ENCODE measurements at places on chromosomes 12 and 14.

GRCh38 chr12:54549774-54550451, 512 bp downstream of the PDE1B start:
- no peak for DNase-seq

- DNase-seq = no peak
Measured at GRCh38 chr12:132632521-132633228, 14.1 kb downstream of the P2RX2 start.

GRCh38 chr14:50541159-50541567, 8.8 kb upstream of the MAP4K5 start:
- no peak for DNase-seq

DNA sequence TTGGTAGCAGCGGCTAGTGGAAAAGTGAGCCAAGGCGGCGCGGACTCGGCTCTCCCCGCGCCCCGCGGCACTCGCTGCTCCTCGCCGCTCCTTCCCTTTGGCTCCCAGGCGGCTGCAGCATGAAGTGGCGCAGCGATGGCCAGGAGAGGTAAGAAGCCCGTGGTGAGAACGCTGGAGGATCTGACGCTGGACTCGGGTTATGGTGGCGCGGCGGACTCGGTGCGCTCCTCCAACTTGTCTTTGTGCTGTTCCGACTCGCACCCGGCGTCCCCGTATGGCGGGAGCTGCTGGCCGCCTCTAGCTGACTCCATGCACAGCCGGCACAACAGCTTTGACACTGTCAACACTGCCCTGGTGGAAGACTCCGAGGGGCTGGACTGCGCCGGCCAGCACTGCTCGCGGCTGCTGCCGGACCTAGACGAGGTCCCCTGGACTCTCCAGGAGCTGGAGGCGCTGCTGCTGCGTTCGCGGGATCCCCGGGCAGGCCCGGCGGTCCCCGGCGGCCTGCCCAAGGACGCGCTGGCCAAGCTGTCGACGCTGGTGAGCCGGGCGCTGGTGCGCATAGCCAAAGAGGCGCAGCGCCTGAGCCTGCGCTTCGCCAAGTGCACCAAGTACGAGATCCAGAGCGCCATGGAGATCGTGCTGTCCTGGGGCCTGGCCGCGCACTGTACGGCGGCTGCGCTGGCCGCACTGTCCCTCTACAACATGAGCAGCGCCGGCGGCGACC, 225.6 kb upstream of the CRY1 start:
- DNase-seq = peak; percentile 38

DNA sequence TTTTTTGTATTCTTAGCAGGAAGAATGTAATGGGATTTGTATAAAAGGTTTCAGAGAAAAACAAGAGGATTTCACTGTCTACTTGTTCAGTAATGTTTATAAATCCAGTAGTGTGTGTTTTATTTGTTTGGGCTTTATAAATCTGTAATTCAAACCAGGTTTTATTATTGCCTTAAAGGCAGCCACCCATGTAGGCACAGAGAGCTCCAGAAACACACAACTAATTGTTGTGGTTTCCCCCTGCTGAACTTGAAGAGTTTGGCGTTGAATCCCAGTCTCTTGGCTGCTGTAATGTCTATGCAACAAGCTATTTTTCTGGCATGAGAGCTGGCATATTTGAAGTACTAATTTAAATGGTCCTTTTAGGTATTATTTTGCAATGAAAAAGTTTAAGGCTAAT, 63.4 kb upstream of the SLCO1C1 start:
- DNase-seq = no peak

- peak; percentile 25 for DNase-seq
Measured at GRCh38 chr12:110338754-110339153, 57.7 kb downstream of the ATP2A2 start.

GRCh38 chr14:99231161-99231849, 40.7 kb downstream of the BCL11B start:
- no peak for DNase-seq

DNA sequence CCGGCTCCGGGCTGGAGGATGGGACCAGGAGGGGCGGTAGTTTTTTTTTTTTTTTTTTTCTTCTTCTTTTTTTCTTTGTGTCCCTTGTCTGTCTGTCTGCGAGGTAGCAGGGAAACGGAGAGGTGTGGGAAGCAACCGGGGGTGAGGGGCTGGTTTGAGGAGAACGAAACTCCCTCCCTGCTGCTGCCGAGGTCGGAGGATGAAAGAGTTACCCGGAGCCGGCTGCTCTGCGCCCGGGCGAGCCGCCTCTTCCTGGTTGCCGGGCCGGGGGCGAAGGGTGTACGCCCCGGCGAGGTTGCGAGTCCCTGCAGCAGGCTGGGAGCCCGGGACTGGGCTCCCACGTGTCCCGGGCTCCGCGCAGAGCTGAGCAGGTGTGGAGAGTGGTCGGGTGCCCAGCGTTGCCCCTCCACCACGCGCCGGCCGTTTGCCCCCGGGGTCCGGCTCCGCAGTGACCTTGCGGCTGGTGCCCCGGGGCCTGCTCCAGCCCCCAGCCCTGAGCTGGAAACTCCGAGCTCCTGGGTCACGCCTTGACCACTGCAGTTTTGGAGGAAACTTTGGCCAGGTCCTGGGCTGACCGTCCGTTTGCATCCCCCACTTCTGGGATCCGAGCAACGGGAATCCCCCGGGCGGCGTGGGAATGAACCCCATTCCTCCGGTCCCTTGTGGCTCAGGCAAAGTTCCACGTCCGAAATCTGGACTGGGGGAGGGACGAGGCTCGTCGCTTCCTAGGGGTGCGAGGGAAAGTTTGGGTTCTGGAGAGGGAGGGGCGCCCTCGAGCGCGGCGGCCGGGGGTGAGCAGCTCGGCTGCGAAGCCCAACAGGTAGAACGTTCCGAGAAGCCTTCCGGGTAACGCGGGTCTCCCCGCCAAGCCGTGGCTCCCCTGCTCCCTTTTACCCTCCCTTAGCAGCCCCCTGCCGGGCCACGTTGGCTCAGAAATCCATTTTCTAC, 1.3 kb downstream of the CHST11 start:
- DNase-seq = peak; percentile 80

DNA sequence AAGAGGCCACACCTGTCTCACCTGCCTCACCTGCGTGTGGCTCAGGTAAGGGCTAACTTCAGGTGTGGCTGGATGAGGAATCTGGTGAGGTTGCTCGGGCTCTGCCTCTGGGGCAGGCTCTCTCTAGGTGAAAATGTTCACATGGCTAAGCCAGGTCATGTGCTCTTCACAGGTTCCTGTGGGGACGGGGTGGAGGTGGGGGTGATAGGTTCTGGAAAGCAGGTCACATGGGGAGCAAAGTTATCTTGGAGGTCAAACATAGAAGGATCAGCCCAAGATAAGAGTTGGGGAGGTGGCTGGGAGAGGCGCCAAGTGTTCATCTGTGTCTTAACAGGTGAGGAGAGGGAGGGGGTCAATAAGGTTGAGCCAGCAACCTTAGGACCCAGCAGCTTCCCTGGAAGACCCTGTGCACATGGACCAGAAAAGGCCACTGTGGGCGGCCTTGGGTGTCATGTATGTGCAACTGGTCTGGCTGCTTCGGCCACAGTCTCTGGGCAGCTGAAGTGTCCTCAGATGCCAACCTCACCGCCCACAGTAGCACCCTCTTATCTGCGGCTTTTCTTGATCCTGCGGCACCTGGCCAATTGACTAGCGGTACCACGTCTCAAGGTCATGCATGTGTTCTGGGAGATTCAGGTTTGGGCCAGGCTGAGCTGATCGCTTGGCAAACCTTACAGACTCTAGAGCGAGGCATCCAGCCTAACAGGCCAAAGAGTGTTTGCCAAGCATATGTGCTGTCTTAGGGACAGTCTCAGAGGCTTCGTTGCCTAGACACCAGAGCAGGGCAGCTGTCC, 60.5 kb downstream of the CACNA1C start:
- no peak for DNase-seq

GRCh38 chr12:53097564-53098353, at the start of gene IGFBP6:
Gene IGFBP6 (plus strand): TSS chr12:53097667. CDS start chr12:53097718, 51 bp downstream.
- DNase-seq = no peak

DNA sequence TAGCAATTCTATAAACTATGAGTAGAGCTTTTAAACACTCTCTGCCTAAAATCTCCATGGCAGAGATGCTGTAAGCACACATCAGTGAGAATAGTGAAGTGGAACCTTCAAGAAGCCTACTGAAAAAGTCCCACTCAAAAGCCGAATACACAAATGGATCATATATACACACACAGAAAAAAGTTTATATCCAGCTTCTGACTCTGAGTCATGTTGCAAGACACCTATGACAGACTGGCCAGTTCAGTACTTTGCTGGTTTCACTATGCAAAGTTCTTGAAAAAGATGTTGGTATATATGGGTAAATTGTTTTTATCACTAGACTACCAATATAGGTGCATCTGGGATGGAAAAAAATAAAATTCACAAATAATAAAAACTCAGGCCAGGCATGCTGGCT, 126.1 kb downstream of the KCNK10 start:
- no peak for DNase-seq

- DNase-seq = no peak
Measured at GRCh38 chr12:92110083-92110640, 35.5 kb downstream of the BTG1 start.

DNA sequence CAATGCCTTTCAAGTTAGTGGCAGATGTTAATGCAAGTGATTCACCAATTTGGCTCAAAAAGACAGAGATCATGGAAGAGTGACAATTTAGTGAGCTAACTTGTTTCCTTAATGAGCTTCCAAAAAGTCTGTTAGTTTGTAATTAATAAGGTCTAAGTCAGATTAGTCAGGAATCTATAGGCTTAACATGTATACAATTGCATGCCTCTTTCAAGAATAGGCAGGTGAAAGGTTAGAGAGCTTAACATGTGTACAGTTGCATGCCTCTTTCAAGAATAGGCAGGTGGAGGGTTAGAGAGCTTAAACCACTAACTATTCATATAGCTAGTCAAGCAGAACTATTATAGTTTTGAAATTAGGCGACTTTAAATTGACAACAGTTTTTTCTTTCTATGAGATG, 663.8 kb downstream of the C12orf50 start:
- no peak for DNase-seq

DNA sequence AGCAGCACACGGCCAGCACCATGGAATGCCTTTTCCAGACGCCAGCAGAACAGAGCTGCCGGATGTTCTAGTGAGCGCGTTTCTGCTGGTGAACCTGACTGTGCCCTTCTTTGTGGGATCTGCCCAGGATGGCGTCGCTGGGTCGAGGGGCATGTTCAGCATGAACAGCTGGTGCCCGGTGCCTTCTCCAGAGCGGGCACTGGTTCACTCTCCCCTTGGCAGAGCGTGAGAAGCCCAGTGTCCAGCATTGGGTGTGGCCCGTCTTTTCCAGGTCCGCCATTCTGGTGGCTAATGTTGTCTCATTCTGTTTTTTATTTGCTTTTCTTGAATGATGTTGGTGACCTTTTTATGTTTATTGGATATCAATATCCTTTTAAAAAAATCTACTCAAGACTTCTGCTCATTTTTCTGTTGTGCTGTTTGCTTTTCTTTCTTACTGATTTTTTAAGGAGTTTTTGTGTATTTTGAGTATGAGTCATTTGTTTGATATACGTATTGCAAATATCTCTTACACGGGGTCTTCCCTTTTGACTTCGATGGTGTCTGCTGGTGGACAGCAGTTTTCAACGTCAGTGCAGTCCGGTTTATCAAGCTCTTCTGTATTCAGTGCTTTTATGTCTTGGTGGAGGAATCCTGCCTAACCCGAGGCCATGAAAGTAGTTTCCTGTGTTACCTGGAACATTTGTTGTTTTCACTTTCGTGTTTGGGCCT, 74.3 kb downstream of the ADGRD1 start:
- DNase-seq = no peak

GRCh38 chr12:63298386-63298930, 147.5 kb upstream of the AVPR1A start:
- no peak for DNase-seq

GRCh38 chr12:119593578-119594398, at the start of gene TMEM233:
Gene TMEM233 (plus strand): TSS chr12:119593774. CDS start chr12:119593849, 75 bp downstream.
- DNase-seq = no peak

GRCh38 chr14:22200977-22201605, 387.9 kb downstream of the DAD1 start:
- peak; percentile 24 for DNase-seq

DNA sequence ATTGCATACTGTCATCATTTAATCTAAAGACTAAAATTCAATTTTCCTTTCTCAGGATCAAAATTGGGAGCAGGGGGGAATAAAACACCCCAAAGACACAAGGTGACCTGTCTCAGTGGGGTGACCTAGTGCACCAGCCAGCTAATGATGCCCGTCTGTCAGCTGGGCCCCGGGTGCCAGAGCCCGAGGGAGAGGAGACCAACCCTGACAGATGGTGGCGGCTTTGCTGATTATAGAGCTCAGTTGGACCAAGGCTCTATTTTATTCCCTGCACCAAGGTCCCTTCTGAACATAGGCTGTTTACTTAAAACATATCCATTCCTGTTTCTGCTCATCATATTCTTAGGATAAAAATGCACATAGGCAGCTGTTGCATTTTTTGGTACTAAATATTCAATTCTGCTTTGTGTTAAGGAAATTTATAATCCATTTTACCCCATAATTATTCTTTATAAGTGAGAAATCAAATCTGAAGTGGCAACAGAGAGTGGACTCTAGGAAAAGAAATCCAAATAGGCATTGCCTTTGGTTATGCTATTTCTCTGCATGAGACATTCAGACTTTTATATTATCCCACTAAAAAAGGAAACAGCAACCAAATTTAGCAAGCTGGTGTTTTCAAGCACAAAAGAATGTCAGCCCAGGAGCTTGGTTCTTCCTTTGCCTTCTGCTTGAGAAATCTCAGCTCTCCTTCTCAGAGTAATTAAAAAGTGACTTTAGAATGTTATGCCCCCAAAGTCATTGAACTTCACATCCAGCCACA, 96.8 kb upstream of the IFNG-AS1 start:
- DNase-seq = no peak

GRCh38 chr12:69389831-69390230, 30.3 kb downstream of the YEATS4 start:
- no peak for DNase-seq

DNA sequence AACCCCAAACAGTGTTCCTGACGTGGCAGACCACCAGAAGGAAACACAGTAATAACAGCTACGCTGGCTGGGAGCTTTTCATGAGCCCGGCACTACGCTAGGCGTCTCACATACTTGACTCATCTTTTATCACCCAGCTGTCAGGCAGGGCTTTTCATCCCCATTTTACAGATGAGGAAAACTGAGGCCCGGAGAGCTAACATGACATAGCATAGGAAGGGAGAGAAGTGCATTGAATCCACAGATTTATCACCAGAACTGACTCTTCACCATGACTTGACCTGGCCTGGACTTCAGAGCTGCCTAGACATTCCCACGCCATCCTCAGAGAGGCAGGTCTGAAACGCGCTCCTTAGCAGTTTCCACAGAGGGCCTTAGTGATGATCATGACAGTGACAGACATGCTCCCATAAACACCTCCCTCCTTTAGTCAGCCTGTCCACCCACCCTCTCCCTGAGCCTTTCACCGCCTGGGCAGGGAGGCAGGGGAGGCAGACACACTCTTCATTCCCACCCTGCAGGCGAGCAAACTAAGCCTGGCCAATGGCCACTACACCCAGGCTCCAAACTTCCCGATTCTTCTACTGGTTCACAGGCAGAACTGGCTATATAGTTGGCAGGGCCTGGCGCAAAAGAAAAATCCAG, 56.2 kb downstream of the RBM19 start:
- DNase-seq = no peak

Data from GM20000 (cell line).